ENCODE measurements at places on chromosomes 1 and 21.

DNA sequence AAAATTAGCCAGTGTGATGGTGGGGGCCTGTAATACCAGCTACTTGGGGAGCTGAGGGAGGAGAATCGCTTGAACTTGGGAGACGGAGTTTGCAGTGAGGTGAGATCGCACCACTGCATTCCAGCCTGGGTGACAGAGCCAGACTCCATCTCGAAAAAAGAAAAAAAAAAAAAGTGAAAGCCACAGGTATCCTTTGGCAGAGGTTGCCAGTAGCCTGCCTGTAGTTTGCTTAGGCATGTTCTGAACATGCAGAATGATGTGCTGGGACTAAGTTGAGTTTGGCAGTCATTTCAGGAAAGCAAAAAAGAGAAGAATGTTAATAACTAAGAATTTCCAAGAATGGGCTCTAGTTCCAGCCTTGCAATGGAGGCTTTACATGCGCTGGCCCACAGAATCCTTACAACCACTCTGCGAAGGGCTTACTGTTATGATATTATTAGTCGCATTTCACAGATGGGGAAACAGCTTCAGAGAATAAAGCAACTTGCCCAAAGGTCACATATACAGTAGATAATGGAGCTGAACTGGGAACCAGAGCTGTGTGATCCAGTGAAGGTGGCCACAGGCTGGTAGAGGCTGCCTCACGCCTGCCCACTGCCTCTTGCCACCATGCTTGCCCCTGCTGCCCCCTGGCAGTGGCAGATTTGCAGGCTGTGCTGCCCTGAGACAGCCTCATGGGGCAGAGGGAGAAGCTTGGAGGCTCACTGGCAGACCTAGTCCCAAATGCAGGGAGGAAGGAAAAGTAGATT lies 66.5 kb upstream of the LYST start:
- DNase-seq, result no peak

DNA sequence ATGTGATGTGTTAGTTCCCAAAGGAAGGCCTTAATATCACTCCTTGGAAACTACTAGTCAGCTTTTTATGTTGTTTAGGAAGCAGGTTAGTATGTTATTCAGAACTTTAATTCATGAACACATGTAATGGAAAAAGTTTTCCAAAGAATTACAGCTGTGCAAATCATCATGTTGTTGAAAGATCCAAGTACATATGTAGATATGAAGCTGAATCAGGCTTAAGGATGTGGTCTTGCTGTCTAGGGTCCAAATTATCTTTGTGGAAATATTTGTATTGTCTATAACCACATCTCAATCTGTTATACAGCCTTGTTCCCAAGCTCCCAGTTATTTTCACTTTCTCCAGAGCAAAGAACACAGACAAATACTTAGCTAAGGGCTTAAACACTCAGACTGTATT lies 231.6 kb downstream of the TPR start:
- no peak for DNase-seq

DNA sequence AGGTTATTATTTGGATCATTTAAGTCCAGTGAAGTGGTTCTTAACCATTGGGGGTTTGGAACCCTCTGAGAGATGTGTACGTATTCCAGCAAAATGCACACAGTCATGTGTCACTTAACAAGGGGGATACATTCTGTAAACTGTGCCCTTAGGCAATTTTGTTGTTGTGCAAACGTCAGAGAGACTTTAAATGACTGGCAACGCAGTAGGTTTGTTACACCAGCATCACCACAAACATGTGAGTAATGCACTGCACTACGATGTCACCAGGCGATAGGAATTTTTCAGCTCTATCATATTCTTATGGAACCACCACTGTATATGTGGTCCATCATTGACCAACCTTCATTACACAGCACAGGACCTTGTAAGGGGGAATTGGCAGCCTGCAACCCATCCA lies 11.9 kb downstream of the AHCYL1 start:
- no peak for DNase-seq

- no peak for DNase-seq
Measured at GRCh38 chr1:198498103-198498385, 42.4 kb downstream of the ATP6V1G3 start.

- no peak for DNase-seq
Measured at GRCh38 chr1:23509896-23510295, 21.1 kb downstream of the E2F2 start.

GRCh38 chr1:7535934-7536878 lies 234.9 kb upstream of the VAMP3 start:
- no peak for DNase-seq

- DNase-seq, result no peak
Measured at GRCh38 chr1:224458996-224459395, 24.4 kb upstream of the WDR26 start.

- DNase-seq, result no peak
Measured at GRCh38 chr1:247373721-247374141, 42.1 kb upstream of the ZNF496 start.

GRCh38 chr1:62361431-62361830 lies 42.2 kb upstream of the KANK4 start:
- DNase-seq, result peak; percentile 84

- DNase-seq, result no peak
Measured at GRCh38 chr1:65440915-65441314, 20.4 kb downstream of the LEPR start.

DNA sequence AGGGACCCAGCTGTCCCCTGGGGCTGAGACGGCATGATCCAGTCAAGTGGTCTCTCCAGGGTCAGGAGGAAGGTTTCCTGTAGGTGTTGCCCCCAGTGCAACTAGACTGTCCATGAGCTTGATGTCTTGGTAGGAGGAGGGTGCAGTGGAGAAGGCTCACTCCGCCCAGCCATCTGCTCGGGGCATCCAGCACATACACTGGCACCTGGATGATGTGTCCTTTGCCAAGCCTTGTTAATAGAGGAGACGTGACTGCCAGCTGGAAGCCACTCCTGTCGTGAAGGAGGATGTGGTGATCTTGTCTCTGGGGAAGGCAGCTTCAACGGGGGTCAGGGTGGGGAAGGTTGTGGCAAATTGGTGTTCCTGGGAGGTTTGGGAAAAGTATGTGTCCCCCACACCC lies 6.2 kb downstream of the DISP3 start:
- DNase-seq, result no peak

DNA sequence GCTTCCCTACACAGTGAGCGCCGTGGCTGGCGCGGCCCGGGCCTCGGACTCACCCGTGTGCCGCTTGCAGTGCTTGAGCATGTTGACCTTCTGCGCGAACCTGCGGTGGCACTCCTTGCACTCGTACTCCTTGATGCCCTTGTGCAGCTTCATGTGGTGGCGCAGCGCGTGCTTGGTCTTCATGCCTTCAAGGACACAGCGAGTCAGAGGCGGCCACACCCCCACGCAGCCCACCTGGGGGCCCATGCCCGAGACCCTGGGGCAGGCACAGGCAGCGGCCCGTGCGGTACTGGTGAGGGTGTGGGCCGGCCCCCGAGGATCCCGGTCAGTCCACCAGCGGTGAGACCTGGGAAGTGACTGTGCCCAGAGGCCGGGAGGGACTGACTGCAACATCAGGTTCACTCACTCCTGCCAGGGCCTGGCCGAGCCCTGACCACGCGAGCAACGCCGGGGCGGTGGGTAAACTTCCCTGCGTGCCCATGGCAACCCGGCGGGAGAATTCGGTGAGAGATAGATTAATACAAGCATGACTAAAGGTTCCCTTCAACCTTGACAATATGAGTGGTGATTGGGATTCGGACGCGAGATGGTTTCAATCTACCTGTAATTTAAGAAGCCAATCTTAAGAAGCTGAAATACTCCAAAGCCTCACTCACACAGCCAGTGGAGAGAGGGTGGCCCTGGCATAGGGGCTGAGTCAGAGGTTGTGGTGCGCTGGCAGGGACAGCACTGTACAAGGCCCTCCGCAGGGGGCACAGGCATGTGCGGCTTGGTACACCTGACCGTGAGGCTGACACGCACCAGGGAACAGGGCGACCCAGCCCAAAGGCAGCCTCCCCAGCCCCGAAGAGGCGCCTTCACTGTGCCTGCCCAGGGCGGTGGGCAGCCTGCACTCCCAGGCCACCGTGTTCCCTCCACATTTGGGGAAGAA lies 49.1 kb upstream of the RIPK4 start:
- no peak for DNase-seq

DNA sequence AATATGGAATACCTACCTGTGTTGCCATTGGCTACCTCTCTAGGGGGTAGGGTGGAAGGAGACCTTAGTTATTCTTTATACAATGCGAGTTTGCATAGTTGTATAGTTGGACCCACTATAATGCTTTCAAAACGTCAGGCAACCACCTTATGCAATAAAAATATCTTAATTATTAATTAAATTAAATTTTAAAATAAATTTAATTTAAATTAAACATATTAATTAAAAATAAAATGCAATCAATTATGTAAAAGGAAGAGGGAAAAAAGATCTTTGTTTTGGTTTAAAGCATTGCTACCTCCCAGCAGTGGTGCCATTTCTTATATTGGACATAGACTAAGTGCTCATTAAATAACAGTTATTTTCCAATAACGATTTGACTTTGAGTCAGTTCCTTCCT lies 22.3 kb downstream of the GPA33 start:
- DNase-seq, result no peak

DNA sequence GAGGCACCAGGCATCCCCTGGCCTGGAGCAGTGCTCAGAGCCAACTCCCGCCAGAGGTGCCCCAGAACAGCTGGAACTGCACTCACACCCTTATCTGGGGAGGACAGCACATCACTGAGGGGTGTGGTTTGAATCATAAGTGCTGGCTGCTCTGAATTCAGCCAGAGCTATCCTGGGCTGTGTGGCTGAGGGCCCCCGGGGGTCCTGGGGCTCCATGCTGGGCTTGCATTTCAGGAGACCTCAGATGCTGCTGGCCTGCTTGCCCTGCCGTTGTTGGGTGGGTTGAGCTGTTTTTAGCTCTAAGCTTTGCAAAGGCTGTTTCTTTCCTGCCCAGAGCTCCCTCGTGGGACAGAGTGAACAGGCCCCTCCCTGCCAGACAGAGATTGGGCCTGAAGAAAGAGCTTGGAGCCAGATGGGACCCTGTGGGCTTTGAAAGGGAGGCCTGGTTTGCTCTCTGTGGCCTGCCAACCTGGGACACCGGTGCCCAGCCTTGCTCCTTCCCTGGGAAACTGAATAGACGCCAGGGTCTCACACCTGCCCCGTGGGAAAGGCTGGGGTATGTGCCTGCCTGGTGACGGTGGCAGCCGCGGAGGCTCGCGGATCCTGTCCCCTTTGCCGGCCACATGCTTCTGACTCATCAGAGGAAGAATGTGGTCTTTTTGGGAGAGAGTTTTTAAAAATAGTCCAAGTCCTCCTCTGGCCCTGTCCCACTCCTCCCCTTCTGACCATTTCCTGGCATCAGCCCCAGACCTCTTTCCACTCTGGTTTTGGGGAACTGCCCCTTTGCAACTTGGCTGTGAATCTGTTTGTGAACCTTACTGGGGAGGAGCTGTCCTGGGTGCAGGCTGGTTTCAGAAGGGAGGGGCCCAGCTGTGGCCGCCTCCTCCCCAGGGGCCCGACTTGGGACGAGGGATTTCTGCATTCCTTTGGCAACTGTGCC lies 30.0 kb downstream of the ARHGEF10L start:
- peak; percentile 72 for DNase-seq

GRCh38 chr1:51000651-51001050 lies 30.6 kb downstream of the CDKN2C start:
- no peak for DNase-seq

DNA sequence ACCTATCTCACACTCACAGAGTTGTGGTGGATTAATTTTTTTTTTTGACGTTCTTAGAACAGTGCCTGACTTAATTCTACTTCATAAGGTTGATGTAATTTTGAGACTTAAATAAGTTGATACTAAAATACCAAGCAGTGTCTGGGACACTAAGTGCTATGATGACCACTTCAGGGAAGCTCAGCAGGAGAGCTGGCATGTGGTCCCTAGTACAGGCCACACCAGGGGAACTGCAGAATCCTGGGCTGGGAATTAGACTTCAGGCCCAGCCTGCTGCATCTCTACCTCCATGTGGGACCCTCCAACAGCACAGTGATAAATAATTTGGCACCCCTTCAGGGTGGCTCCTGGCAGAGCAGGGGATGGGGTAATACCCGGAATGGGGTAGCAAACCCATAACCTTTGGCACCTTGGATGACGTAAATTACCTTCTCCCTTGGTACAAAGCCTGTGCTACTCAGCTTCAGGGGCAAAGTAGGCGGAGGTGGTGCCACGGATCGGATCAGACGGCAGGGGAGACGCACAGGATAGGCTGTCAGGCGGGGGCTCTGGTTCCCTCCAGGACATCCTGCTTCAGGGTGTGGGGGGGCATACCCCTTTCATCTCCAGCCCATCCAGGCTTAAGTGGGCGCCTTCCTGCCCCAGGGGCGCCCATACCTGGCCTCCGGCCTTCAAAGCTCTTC lies 4.8 kb downstream of the MFSD2A start:
- DNase-seq, result no peak

DNA sequence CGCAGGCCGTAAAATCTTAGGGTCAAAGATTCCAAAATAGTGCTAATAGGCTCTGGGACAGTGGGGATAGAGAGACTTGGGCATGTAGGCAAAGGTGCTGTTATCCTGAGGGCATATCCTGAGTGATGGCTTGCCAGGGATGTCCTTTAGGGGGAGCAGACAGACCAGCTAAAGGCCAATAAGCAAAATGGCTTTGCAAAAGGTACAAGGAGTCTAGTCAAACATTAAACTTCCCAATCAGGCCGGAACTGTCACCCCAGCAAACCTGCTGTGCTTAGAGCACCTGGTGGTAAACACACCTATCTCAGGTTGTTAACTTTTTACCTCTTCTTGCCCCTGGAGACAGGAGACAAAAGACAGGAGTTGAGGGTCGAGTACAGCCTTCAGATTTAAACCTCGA lies 49.1 kb downstream of the TRABD2B start:
- no peak for DNase-seq

DNA sequence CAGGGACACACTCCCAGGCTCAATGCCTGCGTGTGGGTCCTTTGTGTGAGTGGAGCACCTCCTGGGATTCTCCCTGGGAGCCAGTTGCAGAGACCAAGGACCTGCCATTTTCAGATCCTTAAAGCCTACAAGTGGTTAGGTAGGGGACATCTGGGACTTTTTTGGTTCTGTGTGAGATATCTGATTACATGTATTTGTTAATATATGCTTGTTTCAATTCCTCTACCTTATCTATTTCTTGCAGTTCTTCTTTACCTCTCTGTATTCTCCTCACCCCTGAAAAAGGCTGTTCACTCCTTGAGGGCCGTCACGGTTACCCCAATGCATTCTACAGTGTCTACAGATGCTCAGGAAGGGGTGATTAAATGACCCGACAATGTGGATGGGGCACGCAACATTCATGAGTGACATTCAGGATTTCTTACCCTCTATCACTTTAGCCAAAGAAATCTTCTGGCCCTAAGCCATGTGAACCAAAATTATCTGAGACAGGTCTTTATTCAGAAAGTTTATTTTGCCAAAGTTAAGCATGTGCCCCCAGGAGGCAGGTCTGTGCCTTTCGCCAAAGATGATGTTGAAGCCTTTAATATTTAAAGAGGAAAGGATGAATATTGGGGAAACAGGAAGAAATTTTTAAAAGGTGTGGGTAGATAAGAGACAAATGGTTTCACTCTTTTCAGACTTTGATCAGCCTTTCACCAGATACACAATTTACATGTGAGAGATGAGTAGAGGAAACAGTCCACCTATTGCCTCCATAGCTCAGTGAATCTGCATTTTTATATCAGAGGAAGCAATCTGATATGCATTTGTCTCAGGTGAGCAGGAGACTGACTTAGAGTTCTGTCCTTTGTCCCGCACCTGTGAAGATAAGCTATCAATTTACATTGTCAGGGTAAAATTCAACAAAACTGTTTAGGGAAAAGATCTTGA lies 44.6 kb upstream of the MPZL1 start:
- no peak for DNase-seq

- no peak for DNase-seq
Measured at GRCh38 chr1:178456472-178456871, 40.3 kb downstream of the CLEC20A start.

All from SJCRH30 (cell line).